ENCODE measurements at places on chromosomes 3 and 15. TPM values are rescaled to one million over a fixed set of nuclear protein-coding genes. Genes with fewer than 3 reads are reported as not detected.

Gene TRIM59
- total RNA-seq = 8.4 TPM

Gene GRAMD1C
- 0.46 TPM for total RNA-seq

Gene EAF2
- total RNA-seq = 1.7 TPM

Gene XPC
- total RNA-seq = 30.0 TPM

Gene ISLR
- 0.21 TPM for total RNA-seq

Gene SPTBN5
- total RNA-seq = 0.17 TPM

Gene ADGRG7
- total RNA-seq = not detected

Gene GALNT15
- total RNA-seq = 0.06 TPM

Gene CHRM5
- total RNA-seq = 0.06 TPM

Gene PLSCR1
- total RNA-seq = 44.0 TPM

Gene CD276
- 76.9 TPM for total RNA-seq

Gene IL20RB
- total RNA-seq = 0.99 TPM

Gene DAZL
- not detected for total RNA-seq

Gene LMLN
- 2.3 TPM for total RNA-seq

Gene CHL1
- total RNA-seq = not detected

Gene CCDC9B
- total RNA-seq = 19.9 TPM

Gene ZBTB20
- total RNA-seq = 1.1 TPM

Gene SMC4
- 90.2 TPM for total RNA-seq

Gene C3orf49
- not detected for total RNA-seq

Gene GP5
- total RNA-seq = 0.01 TPM

Gene IL17RB
- total RNA-seq = 0.67 TPM

Gene KBTBD8
- 0.44 TPM for total RNA-seq

Gene COL8A1
- not detected for total RNA-seq

Gene TERC
- total RNA-seq = 0.24 TPM

Gene ACTRT3
- 2.6 TPM for total RNA-seq

Gene LDHAL6B
- not detected for total RNA-seq

Gene OR5K2
- total RNA-seq = not detected

Gene RLBP1
- not detected for total RNA-seq

Gene SMCO1
- not detected for total RNA-seq

Measured in A549 treated with AZD2906 at 1 μM for 4 hours (cell line).